SW 1271 (cell line): ENCODE measurements at places on chromosomes 5 and 9.

DNA sequence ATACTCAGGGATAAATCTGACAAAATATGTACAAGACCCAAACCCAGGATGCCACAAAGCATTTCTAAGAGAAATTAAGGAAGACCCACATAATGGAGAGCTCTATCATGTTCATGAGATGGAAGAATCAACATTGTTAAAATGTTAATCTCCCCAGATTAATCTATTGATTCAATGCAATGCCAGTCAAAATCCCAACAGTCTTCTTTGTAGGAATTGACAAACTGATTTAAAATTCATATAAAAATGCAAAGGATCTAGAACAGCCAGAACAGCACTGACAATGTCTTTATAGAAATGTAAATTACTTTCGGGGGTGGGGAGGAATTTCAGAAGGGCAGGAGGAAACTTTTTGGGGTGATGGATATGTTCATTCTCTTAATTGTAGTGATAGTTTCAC is 281.6 kb upstream of the SEMA6A start:
- DNase-seq = no peak

DNA sequence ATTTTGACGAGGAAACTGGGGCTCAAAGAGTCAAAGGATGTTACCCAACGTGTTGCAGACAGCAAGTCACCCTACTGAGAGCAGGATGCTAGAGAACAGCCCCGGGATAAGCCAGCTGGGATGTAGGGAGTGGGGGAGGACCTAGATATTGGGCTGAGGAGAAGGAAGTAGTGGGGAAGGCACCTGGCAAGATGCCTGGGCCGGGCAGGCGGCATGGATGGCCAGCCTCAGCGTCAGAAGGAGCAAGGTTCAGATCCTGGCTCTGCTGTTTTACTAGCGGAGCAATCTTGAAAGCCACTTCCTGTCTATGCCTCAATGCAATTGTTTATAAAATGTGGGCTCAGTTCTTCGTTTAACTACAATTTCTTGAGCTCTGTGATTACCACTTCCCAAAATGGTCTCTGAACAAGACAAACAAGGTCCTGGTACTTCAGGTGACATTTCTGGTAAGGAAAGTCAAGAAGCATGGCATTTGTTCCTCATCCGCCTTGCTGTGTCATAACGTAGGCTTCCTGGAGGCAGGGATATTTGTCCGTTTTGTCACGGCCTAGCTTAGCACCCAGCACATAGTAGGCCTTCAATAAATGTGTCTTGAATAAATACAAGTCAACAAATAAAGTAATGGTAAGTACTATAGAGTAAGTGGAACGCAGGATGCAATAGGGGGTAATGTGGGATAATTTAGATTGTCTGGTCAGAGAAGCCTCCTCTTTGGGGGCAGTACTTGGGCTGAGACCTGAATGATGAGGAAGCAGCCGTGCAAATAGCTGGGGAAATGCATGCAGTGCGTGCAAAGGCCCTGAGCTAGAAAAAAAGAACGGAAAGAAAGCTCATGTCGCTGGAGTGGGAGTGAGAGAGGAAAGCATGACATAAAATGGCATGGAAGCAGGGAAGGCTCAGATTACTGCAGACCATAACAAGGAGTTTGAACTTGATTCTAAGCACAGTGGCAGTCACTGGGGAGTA is 70.5 kb downstream of the SMIM23 start:
- no peak for DNase-seq

GRCh38 chr5:9549941-9550340 is 4.1 kb upstream of the SEMA5A start:
- DNase-seq = no peak

DNA sequence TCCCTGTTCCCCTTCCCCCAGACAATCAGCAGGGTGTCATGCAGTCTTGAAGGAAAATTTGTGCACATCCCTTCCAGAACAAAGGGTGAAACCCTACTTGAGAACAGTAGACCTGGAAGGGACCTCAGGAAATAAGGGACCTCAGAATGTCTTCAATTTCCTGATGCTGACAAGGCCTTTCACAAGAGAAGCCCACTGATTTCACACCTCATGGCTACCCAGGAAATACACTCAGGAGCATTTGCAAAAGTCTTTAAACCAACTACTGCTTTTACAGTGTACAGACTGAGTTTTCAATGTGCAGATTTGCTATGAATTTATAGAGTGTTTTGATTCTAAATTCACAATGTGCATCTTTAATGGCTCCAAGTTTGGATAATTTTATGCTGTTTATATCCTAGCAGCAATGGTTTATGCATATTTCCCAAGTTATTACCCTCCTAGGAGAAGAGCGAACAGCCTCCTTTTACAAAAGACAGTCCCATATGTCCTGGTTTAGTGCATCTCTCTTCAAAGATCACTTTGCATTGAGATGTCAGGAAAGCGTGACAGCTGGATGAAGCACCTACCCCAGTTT is 74.8 kb downstream of the GALNT10 start:
- no peak for DNase-seq

GRCh38 chr5:38286002-38286401 is 27.6 kb downstream of the EGFLAM start:
- no peak for DNase-seq

DNA sequence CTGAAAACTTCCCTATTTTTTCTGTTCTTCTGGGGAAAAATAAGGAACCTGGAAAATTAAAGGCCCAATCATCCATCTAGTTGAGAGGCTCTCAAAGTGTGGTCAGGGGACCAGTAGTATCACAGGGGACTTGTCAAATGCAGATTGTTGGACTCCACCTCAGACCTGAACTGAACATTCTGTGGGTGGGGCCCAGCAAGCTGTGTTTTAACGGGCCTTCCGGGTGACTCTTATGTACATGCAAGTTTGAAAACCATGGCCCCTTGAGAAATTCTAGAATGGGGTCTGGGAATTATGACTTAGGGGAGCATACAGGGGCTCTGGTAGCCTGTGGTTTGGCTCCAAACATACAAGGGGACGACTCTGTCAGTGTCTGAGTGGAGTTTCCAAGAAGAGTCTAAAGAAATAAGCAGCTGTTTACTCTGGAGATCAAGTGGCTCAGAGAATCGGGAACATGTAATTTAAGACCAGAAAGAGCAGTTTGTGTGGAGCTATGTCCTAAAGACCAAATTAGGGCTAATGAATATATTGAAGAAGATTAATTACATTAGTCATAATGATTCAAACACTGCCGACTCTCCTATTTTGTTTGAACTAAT is 177.4 kb downstream of the SLC28A3 start:
- no peak for DNase-seq

GRCh38 chr5:87127956-87128687 is 139.6 kb upstream of the RASA1 start:
- no peak for DNase-seq

- DNase-seq = peak; percentile 38
These were observed 188.6 kb downstream of the FSTL4 start for GRCh38 chr5:133423618-133424282.

DNA sequence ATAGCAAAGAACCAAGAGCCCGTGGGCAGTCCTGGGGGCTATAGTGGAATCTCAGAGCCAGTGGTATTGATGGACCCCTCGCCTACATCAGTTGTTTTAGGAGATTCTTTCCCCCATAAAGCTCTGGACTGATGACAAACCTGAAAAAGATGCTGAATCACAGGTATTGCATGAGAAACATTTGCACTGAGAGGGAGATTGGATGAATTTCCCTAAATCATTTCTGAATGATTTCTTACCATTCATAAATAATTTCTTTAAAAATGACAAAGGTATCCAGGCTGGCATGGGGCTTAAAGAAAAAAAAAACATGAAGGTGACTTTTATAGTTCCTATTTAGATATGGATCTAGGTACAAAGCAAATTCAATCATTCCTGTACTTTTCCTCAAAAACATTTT is 54.0 kb upstream of the SLIT3 start:
- peak; percentile 18 for DNase-seq

GRCh38 chr5:167057665-167058064 is 1233.8 kb upstream of the WWC1 start:
- DNase-seq = no peak

GRCh38 chr5:135193213-135194125 is 159.4 kb upstream of the PITX1 start:
- DNase-seq = no peak

DNA sequence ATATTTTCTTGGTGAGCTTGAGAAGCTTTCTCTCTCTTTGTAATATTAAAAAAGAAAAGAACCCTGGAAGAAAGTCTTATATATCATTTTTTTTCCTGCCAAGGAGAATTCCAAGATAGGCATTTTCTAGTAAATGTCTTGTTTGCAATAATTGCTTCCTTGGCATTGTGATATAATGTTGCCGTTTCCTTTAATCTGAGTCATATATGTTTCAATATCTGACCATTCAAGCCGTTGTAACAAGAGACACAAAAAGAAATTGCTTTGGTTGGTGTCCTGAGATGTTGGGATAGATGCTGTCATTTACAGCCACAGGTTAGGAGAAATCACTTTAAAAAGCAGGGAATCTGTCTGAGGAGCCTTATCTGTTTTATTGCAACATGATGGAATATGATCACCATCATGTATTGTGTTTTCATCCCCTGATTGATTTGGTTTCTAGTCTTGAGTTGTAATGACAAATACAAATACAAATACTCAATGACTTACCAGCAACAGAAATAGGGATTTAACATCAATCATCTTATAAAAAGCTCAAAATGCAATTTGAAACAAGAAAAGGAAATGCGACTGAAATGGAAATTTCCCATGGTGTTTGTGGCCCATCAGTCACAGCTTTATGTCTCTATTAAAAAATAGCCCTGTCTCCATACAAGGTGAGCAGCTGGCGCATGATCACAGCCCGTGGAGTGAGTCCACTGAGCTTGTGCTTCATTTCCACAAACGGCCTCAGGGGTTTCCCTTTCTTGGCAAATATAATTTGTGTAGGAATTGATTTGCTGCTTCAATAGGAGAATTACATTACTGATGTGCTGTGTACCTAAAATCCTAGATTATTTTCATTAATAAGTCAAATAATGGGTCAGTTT is 250.1 kb upstream of the TRPC7 start:
- no peak for DNase-seq

GRCh38 chr5:77924081-77924480 is 147.9 kb upstream of the TBCA start:
- DNase-seq = no peak

DNA sequence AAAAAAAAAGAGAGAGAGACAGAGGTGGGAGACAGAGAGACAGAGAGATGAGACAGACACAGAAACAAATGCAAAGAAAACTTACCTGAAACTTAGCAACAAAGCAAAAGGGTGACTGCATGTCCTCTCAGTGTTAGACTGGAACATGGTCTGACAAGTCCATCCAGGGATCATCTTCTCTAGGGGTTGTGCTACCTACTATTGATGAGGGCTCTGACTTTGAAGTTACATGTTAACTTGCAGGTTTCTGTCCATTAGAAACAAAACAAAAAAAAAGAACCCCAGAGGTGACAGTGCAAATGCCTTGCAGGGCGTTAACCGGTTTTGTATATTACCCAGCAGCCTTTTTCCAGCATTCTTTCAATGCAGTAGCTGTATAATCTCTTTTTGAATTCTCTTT is 13.6 kb upstream of the SPARC start:
- no peak for DNase-seq
